ENCODE measurements at places on chromosomes 7 and 10.

DNA sequence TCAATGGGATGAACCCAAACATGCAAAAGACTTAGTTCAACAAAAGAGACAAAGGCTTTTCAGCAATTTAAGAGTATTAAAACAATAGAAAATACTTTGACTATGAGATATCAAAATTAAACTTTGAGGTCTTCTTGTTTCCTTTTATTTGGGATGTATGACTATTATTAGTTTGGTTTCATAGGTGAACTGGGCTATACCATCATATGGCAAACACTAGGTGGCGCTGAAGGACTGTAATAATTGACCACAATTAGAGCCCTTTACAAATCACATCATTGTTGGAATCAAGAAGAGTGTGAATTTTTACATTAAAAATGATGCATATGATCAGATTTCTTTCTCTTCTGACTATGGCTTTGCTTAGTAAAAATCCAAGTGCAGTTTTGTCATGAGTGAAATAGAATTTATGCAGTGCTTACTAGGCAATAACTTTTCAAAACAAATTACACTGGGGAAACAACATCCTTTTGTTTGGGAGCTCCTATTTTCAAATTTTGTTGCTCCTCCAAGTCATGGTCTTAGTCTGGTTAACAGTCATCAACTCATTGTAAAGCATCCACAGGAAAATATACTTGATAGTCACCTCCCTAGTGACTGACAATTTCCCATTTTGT, 14.7 kb upstream of the NXPH1 start:
- peak; percentile 6 for DNase-seq

- no peak for DNase-seq
These were observed 83.2 kb downstream of the HIP1 start for GRCh38 chr7:75655536-75655935.

- no peak for DNase-seq
These were observed 19.1 kb upstream of the VOPP1 start for GRCh38 chr7:55591282-55591931.

GRCh38 chr10:11262494-11263345, 245.0 kb downstream of the CELF2 start:
- no peak for DNase-seq

GRCh38 chr7:82257118-82257695, 186.4 kb downstream of the CACNA2D1 start:
- no peak for DNase-seq
